ENCODE measurements at places on chromosomes 2 and 18.

DNA sequence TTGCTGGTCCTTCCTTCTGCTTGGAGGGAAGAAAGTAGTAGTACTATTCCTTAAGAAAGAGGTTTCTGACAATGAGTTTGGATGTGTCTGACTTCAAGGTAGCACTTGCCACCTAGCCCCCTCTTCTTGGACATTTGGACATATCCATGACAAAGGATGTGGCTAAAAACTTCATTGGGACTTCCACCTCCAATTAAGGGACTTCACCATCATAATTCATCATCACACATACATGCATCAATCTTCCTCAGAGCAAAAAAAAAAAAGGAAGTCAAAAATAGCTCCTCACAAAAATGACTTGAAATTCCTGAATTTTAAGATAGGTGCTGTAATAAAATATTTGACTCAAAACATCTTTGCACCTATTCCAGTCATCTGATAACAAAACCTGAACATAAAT lies 23.4 kb upstream of the PEX13 start:
- DNase-seq = no peak

DNA sequence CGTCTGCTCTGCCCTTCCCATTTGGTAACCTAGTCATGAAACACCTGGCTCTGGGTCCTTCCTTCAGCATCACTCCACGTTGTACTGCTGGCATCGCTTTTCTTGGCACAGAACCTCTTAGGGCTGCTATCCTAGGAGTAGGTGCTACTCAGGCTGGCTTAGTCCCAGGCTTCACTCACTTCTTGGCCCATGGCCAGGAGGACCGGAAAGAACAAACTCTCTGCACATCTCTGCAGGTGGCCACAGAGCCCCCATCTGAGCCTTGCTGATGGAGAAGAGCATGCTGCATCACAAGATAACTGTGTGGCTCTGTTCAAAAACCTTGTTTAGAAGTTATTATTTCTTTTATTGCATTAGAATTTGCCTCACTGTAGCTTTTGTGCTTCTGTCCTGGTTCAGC lies 447.2 kb upstream of the TNP1 start:
- no peak for DNase-seq

DNA sequence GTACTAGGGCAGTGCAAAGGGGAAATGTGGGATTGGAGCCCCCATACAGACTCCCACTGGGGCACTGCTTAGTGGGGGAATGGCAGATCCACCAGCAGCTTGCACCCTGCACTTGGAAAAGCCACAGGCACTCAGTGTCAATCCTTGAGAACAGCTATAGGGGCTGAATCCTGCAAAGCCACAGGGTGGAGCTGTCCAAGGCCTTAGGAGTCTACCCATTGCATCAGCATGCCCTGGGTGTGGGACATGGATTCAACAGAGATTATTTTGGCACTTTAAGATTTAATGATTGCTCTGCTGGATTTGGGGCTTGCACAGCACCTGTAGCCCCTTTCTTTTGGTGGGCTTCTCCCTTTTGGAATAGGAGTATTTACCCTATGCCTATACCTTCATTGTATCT lies 8.6 kb upstream of the ZNF24 start:
- DNase-seq = no peak

- no peak for DNase-seq
Measured at GRCh38 chr2:50953021-50953420, 78.9 kb downstream of the NRXN1 start.

- DNase-seq = no peak
Measured at GRCh38 chr2:235008584-235009044, 56.8 kb downstream of the SH3BP4 start.

- no peak for DNase-seq
Measured at GRCh38 chr2:34105006-34105767, 506.1 kb upstream of the FAM98A start.

GRCh38 chr18:24499814-24500213 lies 39.4 kb downstream of the HRH4 start:
- no peak for DNase-seq

DNA sequence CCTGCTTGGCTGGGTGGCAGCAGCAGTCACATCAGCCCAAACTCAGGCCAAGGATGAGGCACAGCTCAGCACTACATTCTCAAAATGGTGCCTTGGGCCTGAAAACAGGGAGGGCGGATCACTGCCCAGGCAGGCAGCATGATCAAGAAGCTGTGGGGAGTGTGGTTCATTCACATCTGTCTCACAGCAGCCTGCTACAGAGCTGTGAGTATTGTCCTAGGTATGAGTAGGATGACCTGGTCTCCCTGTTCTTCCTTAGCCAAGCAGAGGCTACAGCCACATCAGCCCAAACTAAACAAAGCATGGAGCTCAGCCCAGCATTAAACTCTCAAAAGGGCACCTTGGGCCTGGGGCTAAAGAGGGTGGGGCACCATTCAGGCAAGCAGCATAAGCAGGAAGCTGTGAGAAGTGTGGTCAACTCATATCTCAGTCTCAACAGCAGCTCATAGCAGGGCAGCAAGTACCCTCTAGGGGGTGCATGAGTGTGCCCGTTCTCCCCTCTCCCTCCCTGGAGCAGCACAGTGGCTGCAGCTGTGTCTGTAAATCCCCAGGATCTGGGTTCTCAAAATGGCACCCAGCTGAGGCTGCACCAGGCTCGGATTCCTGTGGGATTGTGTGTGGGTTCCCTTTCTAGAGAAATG lies 139.6 kb downstream of the TRABD2A start:
- no peak for DNase-seq

- no peak for DNase-seq
Measured at GRCh38 chr2:230326453-230327417, at the start of gene SP140L. Gene SP140L (plus strand): TSS chr2:230327193. CDS start chr2:230327270, 77 bp downstream.

DNA sequence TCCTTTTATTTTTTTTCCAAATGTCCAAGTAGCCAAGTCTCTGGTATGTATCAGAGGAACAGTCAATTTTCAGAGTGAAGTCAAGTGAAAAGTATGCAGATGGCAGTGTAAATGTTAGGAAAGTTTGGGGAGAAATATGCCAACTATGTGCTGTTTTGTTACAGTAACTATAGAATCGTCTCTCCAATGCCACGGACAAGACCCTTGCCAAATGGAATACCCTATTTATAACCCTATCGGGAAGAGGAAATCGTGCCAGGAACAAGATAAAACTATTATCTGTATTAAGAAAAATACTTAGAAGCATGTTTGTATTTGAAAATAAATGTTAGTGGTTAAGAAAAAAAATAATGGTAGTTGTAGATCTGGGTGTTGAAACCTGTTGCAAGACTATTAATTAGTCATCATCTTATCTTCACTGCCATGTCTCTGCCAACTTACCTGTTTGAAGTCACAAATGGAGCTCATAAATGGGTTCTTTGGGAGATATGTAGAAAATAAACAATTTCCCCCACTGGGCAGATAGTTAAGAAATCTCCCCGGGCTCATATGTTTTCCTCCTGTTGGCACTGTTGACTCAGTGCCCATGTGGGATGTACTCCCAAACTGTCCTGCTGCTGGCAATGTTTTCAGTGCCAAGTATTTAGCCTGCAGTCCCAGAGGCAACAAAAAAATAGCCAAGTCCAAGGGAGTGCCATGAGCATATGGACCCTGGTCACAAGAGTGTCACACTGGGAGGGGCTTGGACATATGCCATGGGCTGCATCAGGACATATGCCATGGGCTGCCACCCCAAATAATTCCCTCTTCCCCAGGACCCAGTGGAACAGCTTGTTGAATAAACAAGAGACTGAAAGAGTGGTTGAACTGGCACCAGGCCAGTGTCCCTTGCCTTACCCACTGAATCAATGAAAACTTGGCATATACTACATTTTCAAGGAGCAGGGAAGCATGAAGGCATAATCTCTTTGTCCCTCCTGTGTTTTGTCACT lies 366.9 kb downstream of the OSR1 start:
- DNase-seq = peak; percentile 13

DNA sequence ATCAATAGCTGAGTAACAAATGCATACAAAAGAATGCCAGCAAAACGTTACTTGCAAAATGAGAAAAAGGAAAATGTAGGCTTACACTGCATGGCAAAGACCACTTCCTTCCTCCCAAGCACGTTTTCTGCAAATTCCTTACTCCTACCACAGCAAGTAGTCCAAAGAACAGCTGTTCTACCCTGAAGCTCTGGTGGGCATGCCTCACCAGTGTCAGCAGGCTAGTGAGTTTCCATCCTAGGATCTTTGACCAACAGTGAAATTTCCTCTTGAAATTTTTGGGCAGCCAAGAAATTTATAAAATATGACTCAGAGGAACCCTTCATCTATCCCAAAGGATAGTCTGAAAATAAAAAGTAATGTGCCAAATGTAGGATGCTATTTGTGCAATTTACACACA lies 123.9 kb downstream of the ZNF532 start:
- no peak for DNase-seq

DNA sequence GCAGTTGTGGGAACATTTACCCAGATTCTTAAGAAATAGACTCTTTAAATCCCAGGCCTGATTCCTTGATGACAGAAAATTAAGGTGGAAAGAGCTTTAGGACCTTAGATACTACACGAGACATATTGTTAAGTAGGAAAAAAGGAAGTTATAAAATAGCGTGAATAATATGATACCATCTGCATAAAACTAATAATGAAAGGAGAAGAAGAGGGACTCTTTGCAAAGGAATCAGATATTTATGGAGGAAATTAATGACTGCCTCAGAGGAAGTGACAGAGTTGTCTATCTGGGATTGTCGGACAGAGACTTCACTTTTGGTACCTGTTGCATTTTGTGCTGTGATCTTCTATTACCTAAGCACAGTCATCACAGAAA lies 20.8 kb downstream of the APCDD1 start:
- DNase-seq = no peak

DNA sequence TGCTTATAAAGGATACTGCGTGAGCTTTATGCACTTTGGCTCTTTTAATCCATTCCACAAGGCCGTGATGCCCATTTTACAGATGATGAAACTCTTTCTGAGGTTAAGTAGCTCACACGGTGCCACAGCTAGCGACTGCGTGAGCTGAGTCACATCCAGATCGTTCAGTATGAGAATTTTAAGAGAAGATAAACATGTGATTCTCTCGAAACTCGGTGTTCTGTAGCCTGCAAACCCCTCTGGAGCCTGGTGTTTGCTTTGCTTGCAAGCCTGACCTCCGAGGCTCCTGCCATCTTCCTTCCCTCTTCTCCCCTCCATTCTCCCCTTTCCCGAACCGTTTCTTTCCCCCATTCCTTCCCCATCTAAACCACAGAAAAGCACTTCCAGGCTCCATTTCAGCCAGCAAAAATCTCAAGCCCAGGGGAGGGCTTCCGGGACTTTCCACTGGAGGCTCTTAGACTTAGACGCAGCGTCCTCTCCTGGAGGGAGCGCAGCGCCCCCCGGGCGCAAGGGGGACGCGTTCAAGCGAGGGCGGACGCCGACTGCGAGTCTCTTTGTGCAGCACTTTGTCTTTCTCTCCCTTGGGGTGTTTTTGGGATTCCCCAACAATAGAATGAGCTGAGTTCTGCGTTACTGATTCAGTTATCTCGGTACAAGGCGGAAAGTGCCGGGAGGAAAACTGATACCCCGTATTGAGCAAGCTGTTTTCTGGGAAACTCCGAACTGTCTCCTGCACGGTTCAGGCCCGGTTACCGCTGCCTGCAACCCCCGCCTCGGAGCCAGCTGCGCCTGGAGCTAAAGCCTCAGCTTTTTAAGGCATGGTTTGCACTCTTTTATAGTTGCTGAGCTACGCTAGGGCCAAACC lies 38.0 kb downstream of the CYP1B1 start:
- DNase-seq = no peak

DNA sequence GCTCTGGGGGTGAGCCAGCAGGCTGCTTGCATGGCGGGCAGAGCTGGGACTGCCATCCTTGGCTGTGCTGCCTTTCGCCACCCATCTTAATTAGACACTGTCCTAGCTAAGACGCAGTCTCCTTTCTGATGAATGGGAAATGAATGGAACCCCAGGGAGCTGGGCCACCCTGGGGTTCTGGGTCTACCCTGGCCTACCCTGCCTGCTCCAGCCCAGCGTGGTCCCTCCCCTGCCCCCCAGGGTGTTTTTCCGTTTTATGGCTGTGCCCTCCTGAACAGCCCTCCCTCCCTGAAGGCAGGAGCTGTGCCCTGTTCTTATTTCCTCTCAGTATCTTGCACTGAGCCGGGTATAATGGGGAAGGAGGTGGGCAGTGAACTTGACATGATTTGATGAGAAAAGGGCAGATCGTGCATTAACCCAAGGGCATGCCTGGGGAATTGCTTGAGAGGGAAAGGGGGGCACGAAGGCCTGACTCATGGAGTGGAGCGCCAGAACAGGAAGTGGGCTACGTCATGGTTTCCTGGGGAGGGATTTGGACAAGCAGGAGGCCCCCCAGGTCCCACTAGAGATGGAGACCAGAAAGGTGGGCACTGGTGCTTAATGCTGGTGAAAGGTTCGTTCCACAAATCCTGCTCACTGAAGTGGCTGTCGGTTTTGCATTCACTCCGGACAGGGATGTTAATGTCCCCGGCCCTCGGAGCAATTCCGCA lies 165.0 kb downstream of the KLHL29 start:
- no peak for DNase-seq

DNA sequence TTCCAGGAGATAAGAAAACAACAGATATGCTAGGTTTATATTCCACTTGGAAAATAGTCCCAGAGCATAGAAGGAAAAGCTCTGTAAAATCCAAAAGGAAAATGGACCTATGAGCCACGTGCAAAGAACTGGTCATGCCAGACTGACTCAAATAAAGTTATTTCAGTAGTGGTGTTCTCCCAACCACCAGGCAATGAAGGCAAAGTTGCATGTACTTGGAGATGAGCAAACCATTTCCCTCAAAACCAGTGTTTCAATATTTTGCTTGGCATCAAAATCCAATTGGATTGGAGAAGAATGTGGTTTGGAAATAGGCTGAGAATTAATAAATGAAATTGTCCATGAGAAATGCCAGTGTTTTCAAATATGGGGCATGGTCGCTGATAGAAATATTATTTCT lies 237.5 kb downstream of the ICOS start:
- DNase-seq = no peak

GRCh38 chr2:161033059-161033660 lies 127.1 kb upstream of the TANK start:
- no peak for DNase-seq

DNA sequence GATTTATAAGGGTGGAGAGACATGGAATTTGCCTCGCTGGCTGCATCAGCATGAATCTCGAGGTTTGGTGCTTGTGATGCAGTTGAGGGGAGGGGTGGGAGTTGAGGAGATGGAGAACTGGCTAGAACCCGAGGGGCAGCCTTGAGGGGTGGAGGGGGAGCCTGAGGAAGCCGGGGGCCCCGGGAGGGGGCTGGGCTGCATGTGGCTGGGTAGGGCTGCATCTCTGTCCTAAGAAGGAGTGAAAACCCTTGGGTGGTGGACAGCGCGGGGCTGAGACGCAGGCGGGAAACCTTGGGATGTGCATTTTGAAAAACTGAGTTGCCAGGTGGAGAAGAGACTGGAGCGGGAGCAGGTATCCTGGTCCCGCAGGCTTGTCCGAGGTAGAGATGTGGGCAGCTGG lies 64.2 kb downstream of the SNTG2 start:
- no peak for DNase-seq

All from hypothalamus (tissue), 51 donors.